Stimulated activated CD4-positive, alpha-beta T cell treated with anti-CD3 and anti-CD28 coated beads, Interleukin-4, amount 100 ng/mL, for 24 hours (primary cell): ENCODE measurements at places on chromosomes 5 and 9.

- DNase-seq, result no peak
Observed at GRCh38 chr5:151611127-151611775, 20.1 kb upstream of the FAT2 start.

DNA sequence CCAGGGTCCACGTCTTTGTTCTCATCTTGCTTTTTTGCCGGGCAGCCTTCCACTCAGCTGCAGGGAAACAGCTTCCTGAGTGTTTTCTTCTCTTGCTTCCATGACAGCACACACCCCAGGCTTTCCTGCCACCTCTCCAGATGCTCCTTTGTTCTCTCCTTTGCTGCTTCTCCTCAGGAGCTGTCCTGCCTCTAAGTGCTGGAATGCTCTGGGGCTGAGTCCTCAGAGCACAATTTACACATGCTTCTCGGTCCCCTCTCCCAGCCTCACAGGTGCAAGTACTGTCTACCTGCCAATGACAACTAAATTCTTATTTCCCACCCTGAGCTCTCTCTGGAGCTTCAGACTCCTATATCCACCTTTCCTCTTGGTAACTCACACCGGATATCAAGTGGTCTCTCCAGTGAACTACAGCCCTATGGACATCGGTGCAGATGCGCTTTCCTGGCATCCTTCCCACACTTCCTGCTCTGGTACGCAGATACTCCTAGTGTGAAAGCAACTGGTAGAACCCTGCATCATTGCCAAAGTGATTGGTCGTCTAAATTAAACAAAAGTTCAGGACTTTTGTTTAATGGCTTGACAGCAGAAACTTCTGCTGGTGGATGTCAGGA is 13.4 kb upstream of the ACSL6 start:
- DNase-seq, result no peak

- DNase-seq, result no peak
Observed at GRCh38 chr5:156677963-156678362, 172.1 kb upstream of the PPP1R2B start.

GRCh38 chr5:13739479-13739878 is 205.0 kb downstream of the DNAH5 start:
- DNase-seq, result no peak

DNA sequence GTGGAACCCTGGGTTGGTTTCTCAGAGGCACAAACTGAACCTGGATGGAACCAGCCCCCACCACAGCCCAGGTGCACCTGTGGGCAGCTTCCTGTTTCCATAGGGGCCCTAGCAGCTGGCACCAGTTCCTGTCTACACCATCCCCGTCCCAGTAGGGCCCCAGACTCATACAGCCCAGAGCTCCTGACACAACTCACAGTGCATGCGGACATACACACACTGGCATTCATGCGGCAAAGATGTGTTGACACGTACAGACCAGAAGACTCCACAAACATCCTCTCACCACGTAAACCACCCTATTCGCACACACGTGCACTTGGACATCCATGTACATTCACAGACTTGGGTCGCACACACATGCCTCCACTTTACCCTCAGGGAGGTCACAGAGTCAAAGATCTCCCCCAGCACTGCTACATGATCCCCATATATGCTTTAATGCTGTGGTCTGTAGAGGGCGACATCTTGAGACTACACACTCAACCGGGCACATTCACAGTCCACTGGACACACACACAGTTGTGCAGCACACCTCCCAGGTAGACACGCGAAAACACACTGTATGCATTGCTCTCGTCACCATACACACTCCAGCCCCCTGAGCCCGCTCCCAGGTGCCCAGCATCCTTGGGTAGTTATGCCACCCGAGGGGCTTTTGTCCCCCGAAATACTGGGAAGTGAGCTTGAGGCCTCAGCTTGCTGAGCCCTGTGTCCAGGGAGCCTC is 22.4 kb downstream of the CXXC5 start:
- DNase-seq, result no peak
